ENCODE measurements at places on chromosomes 11 and 22.

GRCh38 chr11:17154409-17155159, 53.2 kb downstream of the PIK3C2A start:
- no peak for DNase-seq

DNA sequence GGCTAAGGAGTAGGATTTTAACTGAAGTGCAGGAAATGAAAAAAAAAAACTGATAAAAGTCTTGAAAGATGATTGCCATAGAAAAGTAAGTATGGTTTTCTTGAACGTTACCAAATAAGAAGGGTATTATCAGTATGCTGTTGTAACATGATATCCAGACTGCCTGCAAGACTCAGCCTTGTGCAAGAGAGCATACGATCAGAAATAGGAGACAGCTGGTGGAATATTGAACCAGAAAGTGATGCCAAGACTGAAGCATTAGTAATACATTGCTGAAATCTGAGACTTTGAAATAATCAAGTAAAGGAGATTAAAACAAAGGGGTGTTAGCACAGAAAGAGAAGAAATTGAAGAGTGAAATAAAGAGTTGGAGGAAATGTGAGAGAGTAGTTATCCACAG, 452.7 kb upstream of the CNTN5 start:
- peak; percentile 42 for DNase-seq

DNA sequence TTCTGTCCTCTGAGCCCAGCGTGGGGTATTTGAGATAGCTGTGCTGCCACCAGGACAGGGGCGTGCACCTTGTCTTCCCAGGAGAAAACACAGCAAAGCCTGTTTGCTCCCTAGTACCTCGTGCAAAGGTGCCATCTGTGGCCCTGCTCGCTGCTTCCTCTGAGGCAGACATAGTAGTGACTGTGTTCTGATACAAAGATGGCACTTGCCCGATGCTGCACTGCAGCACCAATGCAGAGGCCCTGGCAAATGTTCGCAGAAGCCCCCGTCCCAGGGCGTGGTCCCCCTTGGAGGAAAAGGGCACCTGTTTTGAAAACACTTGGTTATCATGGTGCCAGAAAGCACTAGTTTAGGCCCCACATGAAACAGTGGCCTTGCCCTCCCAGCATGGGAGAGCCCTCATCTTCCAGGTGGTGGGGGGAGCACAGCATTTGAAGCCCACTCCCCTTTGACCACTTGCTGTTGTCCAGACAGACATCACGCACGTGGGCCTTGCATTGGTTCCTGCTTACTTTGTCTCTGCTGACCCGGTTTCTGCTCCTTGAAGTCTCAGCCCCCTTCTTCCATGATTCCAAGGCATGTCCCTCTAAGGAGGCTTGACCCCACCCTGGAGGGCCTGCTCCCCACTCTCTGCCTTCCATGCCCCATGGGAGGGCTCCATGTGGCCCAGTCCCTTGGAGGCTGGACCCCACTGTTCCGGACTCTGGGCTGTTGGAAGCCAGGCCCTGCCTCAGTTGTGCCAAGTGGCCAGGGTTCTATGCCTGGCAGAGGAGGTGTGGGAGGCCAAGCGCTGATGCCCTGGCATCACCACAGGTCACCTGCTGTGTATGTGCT, 109.4 kb downstream of the KCNQ1OT1 start:
- DNase-seq: no peak

GRCh38 chr11:122746050-122746478, 90.5 kb downstream of the UBASH3B start:
- no peak for DNase-seq

- no peak for DNase-seq
These were observed 57.3 kb upstream of the SORL1 start for GRCh38 chr11:121394785-121395184.

DNA sequence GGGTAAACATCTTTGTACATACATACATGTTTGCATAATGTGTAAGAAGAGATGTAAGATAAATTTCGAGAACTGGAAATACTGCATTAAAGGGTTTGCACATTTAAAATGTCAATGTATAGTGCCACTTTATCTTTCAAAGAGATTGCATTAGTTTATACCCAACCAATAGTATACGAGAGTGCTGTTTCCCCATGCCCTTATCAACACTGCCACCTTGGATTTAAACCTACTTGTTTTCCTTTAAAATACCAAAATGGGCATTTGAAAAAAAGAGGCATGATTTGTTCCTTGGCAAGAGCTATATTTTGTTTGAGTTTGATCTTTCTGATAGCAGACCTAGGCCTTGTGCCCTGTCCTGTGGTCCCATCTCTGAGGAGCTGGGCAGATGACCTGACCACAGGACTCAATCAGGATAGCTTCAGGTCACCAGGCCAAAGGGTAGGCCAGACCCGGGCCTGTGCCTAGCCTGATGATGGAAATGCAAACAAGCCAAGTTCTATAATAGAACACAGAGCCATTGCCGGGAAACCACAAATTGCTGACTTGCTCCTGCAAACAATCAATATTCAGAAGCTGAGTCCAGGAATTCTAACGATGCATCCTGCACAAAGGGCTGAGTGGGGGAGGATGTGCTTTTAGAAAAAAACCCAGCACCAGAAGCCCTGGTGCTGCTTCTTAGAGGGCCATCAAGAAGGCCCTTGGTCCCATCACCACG, 16.9 kb upstream of the ALG8 start:
- DNase-seq: no peak

DNA sequence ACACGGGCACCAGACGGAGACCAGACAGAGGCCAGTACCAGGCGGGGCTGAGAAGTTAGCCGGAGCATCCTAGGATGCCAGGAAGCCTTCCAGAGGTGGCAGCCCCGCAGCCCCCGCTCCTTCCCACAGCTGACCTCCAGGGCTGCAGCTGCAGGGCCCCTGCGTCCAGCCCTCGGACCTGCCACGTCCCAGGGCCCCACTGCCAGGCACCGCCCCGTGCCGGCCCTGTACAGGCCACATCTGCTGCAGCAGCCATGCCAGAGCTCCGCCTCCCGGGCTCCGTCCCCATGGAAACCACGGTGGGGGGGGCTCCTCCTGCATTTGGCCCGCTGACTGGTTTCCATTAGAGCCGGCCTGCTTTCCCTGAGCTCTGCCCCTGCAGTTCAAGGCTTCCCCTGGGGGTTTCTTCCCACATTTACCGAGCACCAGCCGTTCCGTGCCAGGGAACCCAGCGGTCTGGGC, 62.5 kb upstream of the PPARA start:
- peak; percentile 95 for DNase-seq

DNA sequence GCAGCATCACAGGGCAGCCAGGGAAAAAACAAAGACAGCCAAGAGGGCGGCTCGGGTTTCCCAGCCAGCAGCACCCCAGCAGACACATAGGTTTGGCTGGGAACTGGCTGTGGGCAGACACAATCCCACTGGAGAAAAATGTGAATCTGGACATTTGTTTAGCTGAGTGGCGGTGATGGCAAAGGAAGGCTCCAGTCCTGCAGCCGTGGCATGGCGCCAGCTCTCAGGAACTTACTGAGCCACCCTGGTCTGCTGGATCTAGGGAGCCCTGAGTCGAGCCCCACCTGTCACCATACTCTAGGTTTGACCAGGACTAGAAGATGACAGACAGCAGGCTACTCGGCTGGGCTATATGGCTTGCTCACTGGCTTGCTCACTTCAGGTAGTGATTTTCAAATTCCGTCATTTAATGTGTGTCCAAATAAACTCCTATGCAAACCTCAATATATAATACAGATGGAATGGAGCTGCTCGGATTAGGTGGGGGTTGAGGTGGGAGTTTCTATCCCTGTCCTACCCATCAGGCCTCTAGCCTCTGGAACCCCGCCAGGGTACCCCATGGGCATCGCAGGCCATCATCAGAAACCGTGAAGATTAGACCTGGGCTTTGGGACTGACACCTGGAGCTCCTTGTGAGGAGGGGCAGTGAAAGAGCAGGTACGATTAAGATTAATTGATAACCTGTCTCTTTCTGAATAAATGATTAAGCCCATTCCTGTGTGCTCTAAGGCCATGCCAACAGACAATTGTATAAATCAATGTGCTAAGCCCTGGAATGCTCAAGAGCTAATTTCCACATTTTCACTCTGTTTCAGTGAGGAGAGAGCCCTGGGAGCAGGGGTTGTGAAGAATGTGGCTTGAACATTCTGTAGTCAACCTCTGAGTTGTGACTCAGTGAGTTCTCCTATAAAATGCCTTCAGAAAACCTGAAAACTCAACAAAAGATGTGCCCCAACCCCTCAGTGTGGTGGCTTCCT, 42.5 kb downstream of the GALNT18 start:
- no peak for DNase-seq

DNA sequence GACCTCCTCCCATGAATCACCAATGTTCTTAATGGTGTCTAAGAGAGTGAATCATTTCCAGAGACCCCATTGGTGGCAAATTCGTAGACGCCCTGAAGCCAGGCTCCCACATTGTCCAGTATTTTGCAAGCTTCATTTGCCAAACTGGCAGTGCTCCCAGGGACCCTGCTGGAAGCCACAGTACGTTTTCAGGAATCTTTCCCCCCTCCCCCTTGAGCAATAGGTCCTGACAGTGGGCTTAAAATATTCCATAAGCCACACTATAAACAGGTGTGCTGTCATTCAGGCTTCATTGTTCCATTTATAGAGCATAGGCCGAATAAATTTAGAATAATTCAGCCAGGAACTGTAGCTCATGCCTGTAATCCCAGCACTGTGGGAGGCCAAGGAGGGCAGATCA, 125.3 kb downstream of the MORC2 start:
- peak; percentile 78 for DNase-seq

DNA sequence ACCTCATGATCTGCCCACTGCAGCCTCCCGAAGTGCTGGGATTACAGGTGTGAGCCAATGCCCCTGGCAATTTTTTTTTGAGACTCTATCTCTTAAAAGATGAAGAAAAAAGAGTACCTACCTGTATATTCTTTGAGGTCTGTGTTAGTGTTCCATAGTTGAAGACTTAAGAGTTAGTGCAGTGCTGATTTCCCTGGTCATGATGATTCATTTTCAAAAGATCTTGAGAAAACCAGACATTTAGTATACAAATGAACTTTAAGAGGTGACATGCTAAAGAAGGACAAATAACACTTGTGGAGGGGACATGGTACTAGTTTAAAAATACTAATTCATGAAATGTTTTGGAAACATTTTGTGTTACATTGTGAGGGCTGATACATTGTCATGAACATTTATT, 17.7 kb downstream of the CBL start:
- DNase-seq: peak; percentile 61

DNA sequence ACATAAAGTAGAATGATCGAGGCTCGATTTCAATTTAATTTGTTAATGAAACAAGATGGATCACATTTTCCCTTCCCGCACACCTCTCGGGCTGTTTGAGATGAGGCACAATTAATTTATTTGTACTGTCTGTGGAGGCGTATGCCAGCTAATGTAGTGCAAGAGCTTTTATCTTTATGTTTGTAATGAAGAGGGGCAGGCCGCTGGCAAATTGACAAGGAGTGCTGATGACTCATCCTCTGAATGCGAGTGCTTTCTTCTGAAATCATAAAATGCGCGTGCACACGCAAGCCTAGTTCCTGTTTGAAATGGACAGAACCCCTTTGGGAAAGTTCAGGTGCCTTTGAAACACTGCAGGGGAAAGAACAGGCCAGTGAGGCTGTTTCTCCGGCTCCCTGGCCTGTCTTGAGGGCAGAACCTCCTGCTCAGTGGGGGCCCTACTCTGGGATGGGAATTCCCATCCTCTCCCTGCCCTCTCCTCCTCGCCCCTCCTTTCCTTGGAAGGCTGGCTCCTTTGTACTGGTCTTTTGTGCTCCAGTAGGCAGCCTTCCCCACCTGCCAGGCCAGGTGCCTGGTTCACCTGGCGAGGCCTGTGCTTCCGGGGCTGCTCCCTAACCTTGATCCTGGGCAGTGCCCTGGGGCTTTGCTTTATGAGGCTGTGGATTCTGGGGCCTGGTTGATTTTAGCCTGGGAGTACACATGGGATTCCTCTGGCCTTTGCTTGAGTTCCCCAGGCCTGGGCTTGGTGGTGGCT, 50.3 kb downstream of the TEAD1 start:
- peak; percentile 91 for DNase-seq

DNA sequence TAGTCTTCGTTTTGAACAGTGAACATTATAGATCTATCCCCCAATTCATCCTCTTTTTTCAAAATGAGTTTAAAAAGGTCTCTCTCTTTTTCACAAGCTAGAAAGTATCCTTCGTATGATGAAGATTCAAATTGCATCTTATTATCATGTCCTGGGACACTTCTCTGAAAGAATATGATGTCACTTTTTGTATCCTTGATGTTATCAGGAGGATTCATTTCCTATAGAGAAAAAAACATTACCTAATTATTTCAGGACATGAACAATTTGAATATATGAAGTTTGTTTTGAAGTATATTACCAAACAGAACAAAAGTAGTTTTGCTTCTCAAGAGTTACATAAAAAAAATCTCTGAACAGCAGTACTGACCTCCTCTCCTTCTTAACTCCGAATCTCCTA, 20.3 kb downstream of the IL18 start:
- no peak for DNase-seq

- DNase-seq: no peak
These were observed 551.6 kb downstream of the OPCML start for GRCh38 chr11:132980670-132981069.

DNA sequence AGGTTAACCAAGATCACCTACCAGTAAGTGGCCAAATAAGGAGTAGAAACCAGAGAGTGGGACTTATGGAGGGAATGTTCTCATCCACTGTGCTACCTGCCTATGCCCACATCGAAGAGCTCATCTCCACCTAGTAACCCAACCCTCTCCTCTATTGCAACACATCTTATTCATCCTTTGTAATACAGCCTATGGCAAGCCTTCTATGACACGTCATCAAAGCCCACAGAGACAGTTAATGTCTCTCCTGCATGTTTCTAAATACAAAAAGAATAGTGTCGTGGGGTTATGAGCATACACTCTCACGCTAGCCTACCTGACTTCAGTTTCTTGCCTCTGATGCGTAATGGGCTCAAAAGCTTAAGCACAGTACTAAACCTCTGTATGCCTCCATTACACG, 1158.1 kb upstream of the TENM4 start:
- DNase-seq: no peak

- no peak for DNase-seq
These were observed 27.4 kb upstream of the SYT8 start for GRCh38 chr11:1807264-1807995.

DNA sequence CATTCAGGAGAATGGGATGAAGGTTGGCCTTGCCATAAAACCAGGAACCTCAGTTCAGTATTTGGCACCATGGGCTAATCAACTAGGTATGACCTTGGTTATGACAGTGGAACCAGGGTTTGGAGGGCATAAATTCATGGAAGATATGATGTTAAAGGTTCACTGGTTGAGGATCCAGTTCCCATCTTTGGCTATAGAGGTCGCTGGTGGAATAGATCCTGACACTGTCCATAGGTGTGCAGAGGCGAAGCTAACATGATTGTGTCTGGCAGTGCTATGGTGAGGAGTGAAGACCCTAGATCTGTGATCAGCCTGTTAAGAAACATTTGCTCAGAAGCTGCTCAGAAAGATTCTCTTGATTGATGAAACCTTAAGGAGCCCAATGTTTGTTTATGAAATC, 5.7 kb downstream of the NF2 start:
- DNase-seq: no peak

All from fibroblast of lung (primary cell).